ENCODE measurements at places on chromosomes 12 and 14.

GRCh38 chr14:105476097-105476830, 1.6 kb downstream of the CRIP2 start:
- DNase-seq: peak; percentile 90

GRCh38 chr12:112381406-112381882, 787 bp downstream of the HECTD4 start:
- no peak for DNase-seq

GRCh38 chr14:68663385-68664076, 129.3 kb downstream of the ZFP36L1 start:
- DNase-seq: no peak

- no peak for DNase-seq
Measured at GRCh38 chr14:104081951-104082464, 3.5 kb upstream of the ASPG start.

- no peak for DNase-seq
Measured at GRCh38 chr14:52318826-52319645, 4.9 kb downstream of the PTGER2 start.

GRCh38 chr14:94481468-94482131, 5.6 kb upstream of the SERPINA9 start:
- no peak for DNase-seq

- peak; percentile 82 for DNase-seq
Measured at GRCh38 chr12:53750812-53751335, 905 bp downstream of the CISTR start.

DNA sequence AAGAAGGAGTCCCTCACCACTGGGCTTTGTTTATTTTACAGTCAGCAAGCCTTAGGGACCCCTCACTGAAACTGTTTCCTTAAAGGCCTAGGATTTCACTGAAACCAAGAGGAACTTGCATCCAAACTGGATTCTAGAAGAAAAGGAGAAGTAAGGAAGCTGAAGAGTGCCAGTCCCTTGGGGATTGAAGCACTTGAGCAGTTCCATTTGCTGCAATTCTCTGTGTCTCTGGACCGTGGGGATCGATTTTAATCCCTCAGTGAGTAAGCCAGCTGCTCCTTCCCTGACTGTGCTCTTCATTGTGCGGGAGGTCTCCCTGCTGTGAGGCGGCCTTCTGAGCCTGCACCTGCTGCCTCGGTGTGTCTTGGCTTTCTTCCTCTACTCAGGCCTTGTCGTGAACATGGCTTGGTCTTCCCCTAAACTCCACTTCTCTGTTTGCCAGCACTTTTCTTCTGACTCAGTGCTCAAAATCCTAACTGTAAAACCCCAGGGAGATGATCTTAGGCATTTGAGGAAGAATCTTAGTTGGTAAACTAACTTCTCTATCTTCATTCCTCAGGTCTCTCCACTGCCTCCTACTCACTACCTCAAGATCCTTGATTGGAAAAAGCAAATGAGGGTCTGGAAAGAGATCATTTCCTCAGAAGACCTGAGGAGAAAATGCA, 132.6 kb downstream of the SLC38A6 start:
- no peak for DNase-seq

GRCh38 chr14:96626916-96627315, 124.7 kb downstream of the PAPOLA start:
- peak; percentile 61 for DNase-seq

GRCh38 chr12:120164293-120164692, 30.2 kb downstream of the GCN1 start:
- no peak for DNase-seq

DNA sequence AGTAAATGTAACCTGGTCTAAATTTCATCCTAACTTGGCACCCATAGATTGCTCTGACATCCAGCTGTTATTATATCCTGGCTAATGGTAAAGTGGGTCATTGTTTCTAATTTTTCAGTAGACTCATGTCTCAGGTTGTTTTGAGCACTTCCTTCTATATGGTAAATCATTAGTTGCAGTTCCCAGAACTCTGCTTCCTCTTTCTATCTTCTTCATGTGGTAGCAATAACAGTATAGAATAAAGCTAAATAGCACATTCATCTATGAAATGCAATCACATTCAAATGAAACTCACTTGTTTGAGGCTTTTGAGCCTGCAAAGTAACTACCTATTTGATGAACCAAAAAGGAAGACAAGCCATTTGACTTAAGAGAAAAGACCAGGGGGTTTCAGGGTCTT, 65.1 kb upstream of the GZMB start:
- DNase-seq: no peak

- no peak for DNase-seq
Measured at GRCh38 chr14:70919774-70920173, 12.5 kb downstream of the PCNX1 start.

- no peak for DNase-seq
Measured at GRCh38 chr14:63501429-63501828, 41.7 kb downstream of the PPP2R5E start.

DNA sequence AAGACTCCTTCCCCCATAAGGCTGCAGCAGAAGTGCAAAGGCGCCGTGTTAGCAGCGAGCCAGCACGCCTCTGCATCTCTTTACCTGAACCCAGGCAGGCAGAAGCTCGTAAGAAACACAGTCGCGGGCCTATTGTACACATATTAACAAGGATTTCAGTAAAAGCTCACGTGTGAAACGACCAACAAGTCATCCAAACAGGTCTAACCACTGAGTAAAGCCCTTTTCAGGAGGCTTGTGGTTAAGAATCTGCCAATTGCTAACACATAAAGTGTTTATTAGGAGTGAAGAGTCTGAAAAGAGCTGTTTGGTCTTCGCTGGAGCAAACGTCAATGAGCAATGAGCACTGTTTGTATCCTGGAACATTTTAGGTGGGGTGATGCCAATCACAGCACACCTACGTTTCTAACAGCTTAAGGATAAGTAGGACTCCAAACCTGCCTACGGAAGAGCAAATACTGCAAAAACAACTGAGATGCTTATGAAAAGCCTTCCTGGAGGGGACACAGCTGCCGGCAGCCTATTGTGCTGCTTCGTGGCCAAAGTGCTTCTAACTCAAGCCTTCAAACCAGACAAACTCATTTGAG, 43.1 kb downstream of the PRKAB1 start:
- no peak for DNase-seq

DNA sequence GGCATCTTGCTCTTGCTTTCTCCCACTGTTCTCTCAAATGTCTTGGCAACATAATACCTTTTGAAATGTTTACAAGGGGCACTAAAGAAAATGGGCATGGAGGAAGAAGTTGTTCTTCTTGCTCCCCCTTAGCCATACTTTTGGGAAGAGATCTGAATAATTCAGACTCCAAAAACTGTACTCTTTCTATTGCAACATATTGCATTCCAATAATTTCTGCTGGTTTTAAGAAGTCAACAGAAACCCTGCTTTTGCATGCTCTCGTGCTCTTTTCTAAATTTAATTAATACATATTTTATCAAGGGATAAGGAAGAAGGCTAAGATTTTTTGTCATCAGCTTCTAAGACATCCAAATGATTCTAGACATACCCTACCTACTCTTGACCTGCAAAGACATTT, 409.9 kb upstream of the SOX5 start:
- DNase-seq: no peak

DNA sequence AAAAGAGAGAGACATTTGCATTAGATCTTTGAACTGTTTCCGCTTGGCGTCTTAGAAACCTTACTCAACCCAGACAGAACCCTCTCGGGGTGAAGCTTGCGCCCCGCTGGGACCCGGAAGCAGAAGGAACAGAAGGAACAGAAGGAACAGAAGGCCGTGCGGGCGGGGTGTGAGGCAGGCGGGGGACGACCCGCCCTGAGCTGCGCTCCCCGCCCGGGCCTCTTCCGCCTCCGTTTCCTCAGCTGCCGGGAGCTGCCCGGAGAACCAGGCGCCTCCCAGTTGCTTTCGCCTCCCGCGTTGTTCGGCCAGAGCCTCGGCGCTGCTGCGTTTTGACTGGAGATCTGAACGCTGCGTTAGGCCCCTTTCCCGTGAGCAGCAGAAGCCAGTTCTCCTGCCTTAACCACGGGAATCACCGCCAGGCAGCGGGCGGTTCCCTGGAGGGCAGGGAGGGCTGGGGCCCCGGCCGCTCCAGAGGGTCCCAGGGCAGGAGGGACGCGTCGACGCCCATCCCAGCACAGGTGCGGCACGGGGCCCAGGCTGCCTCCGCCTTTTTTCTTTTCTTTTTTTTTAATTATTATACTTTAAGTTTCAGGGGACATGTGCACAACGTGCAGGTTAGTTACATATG, 19.3 kb upstream of the MMP17 start:
- DNase-seq: peak; percentile 95

GRCh38 chr12:95100264-95101190, 27.1 kb upstream of the NR2C1 start:
- DNase-seq: no peak

DNA sequence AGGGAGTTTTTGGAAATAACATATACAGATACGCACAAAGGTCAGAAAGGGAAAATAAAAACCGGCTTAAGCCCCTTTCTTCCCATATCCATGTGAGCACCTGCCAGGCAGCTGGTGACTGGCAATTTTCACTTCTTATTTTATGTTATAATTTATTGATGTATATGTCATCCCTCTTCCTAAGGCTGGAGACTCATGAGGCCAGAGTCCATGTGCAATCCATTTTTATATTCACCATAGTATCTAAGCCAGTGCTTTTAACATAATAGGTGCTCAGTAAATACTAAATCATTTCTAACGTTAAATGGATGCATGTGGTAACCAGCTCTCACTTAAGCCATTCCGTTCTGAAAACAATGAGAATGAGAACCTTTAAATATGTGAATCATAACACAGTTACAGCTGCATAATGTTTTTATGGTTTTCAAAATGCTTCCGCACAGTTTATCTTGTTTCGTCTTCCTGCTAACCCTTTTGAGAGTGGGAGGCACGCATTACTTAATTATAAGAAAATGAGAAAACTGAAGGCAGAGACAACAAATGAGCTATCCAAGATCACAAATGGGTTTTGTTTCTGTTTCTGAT, 178.3 kb downstream of the CACNA1C start:
- no peak for DNase-seq

GRCh38 chr12:38921025-38921677, 15.8 kb upstream of the CPNE8 start:
- no peak for DNase-seq

GRCh38 chr12:74483057-74483456, 54.6 kb upstream of the ATXN7L3B start:
- no peak for DNase-seq

GRCh38 chr14:31253746-31254471, 46.3 kb upstream of the HECTD1 start:
- DNase-seq: no peak

- no peak for DNase-seq
Measured at GRCh38 chr12:120062976-120063579, 53.5 kb downstream of the RAB35 start.

- no peak for DNase-seq
Measured at GRCh38 chr14:39265806-39266524, 32.2 kb downstream of the MIA2 start.

DNA sequence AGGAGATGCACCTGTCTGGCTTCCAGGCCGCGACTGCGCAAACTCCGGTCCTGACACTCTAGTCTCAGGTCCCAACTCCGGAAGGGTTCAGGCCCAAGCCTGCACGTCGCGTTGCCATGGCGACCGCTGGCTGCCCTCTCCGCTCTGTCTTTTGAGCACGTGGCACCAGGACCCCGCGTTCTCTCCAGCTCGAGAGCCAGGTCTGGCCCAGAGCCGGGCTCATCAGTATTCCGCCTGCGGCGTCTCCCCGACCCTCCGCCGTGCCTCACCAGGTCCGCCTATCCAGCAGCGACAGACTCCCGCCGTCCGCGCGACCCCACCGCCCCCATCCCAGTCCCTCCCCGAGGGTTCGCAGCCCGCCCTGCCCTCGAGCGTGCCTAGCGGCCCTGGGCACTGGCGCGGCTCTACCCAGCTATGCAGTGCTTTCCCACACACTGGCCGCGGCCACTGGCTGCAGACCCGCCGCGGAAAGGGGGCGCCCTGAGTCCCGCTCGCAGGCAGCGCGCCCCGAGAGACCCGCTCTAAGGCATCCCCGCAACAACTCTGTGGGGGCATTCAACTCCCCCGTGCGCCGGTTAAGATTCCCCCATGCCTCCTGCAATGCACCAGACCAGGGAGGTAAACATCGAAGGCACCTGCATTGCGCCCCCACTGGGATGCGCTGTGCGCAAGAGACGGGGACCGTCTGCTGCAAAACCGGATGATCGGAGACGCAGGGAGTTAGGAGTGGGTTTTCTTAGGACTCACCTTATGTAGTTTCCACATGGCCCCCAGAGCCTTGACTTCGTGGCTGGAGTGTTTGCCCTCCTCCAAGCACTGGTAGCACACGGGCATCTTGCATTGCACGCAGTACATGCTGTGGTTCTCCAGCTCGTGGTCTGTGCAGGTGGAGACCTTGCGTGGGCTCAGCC, 1.3 kb downstream of the TRIM9 start:
- peak; percentile 84 for DNase-seq

DNA sequence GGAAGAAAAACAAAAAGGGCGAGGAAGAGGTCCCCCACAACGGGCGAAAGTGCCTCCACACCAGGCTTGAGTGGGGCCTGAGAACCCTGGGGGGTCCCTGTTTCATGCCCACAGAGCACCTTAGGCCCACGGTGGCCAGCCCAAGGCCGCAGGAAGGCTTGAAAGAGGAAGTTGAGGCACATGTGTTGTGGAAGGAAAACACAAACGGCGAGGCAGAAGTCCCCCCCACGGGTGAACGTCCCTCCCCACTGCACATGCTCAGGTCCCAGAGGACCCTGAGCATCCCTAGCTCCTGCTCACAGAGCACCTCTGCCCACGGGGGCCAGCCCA, 371.5 kb downstream of the ALG10 start:
- DNase-seq: peak; percentile 64

DNA sequence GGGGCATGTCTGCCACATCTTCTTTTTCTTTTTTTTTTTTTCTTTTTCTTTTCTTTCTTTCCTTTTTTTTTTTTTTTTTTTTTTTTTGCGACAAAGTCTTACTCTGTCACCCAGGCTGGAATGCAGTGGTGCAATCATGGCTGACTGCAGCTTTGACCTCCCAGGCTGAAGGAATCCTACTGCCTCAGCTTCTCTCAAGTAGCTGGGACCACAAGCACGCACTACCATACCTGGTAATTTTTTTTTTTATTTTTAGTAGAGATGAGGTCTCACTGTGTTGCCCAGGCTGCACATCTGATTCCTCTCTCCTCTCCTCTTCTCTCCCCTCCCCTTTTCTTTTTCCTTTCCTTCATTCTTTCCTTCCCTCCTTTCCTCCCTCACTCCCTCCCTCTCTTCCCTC, 18.5 kb downstream of the SLC15A5 start:
- no peak for DNase-seq

DNA sequence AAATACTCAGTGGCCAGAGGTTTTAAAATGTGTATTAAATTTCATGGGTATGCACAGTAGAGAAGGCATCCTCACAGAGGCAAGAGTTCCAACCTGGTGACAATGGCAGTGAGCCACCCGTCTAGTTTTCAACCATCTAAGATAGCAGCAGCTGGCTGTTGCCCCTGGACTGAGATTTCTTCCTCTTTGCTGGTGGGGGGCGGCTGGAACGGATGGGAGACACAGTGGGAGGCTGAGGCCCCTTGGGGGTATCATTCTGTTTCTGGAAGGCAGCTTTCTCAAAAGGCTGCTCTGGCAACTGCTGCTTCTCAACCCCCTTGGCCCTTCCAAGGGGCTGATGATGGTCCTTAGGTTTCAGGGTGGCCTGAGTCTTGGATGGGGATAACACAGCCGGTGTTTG, 1.0 kb upstream of the IFFO1 start:
- no peak for DNase-seq

All from spleen (tissue), 13 donors.